Adrenal gland (tissue), 19 donors: ENCODE measurements at places on chromosomes 3 and 15. TPM values are rescaled to one million over a fixed set of nuclear protein-coding genes. Genes with fewer than 3 reads are reported as not detected.
A peak's percentile ranks its signal among the peaks of the same experiment; 100 is the strongest.

GRCh38 chr3:51982352-51982837 is 940 bp upstream of the ACY1 start:
- DNase-seq, result peak; percentile 42
- H3K27me3 ChIP-seq, result no peaks in the 10 kb centered on the region
- H3K4me1 ChIP-seq, result peaks cover 23% of the 10 kb centered on the region
- peak overlapping the region; percentile 96 for H3K27ac ChIP-seq

DNA sequence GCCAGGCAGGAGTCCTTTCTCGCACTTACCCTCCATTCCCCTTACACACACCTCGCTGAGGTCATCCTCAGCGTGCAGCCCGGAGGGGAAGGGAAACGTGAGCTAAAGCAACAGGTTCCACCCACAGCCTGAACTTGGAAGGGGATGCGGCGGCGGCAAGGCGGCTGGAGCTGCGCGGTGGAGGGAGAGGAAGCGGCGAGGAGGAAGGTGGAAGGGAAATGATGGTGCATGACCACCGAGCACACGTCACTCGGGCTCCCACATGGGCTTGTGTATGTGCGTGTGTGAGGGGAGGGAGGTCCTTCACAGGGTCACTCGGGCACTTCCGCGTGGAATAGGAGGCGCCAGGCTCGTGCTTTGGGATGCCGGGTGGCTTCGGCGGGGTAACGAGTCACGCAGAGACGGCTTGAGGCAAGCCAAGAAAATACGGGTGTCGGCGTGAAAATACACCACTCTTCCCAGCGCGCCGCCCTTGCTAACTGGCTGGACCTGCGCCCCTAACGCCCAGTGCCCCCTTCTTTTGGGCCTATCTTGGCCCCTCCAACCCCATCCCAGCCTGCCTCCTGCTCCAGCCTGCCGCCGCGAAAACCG is 225.5 kb upstream of the IL12A start:
- H3K36me3 ChIP-seq, result no peaks in the 10 kb centered on the region
- peaks cover 13% of the 10 kb centered on the region for H3K4me1 ChIP-seq
- H3K27ac ChIP-seq, result peak overlapping the region; percentile 36
- H3K27me3 ChIP-seq, result no peaks in the 10 kb centered on the region
- no peak overlapping the region for H3K4me3 ChIP-seq
- peak; percentile 31 for DNase-seq

GRCh38 chr15:33569036-33569435 is 258.3 kb downstream of the RYR3 start:
- no peak overlapping the region for H3K4me3 ChIP-seq
- no peaks in the 10 kb centered on the region for H3K36me3 ChIP-seq
- H3K4me1 ChIP-seq, result no peaks in the 10 kb centered on the region
- H3K27ac ChIP-seq, result no peak overlapping the region
- no peaks in the 10 kb centered on the region for H3K27me3 ChIP-seq

Gene OSBPL10
- 14.9 TPM for total RNA-seq

Gene SMCO1
- total RNA-seq, result not detected

Gene SPINK8
- total RNA-seq, result not detected

Gene CEMIP
- total RNA-seq, result 0.66 TPM

Gene MYD88
- 3.8 TPM for total RNA-seq

GRCh38 chr3:197149-197827 is 725 bp downstream of the CHL1 start:
- DNase-seq, result no peak
- H3K27ac ChIP-seq, result no peak overlapping the region
- H3K36me3 ChIP-seq, result no peaks in the 10 kb centered on the region
- H3K4me3 ChIP-seq, result peak overlapping the region; percentile 50
- H3K4me1 ChIP-seq, result peaks cover 8% of the 10 kb centered on the region
- H3K27me3 ChIP-seq, result peaks cover 18% of the 10 kb centered on the region

GRCh38 chr3:119571230-119571629 is 8.1 kb upstream of the ADPRH start:
- no peaks in the 10 kb centered on the region for H3K4me1 ChIP-seq
- H3K27ac ChIP-seq, result peak overlapping the region; percentile 74
- DNase-seq, result no peak
- no peak overlapping the region for H3K4me3 ChIP-seq

- H3K4me1 ChIP-seq, result no peaks in the 10 kb centered on the region
- no peak overlapping the region for H3K4me3 ChIP-seq
- no peak for DNase-seq
- H3K36me3 ChIP-seq, result no peaks in the 10 kb centered on the region
Observed at GRCh38 chr3:122268257-122269024, 56.6 kb upstream of the CSTA start.

DNA sequence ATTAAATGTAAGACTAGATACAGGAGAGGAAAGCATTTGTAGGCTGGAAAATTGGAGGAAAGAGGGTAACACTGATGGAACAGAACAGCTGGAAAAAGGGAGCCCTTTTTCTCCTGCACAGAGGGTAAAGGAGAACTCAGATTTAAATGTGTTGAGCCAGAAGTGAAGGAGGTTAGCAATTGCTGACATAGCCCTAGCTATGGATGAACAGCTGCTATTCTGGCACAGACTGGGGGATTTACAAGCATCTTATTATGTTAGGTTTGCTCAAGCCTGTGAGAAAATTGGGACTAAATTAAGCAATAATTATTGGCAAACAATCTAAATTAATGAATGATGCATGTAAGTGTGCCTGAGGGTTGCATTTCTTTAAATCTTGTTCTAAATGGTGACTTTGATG is 40.6 kb upstream of the PRR20G start:
- H3K27ac ChIP-seq, result no peak overlapping the region
- no peak for DNase-seq
- no peaks in the 10 kb centered on the region for H3K4me1 ChIP-seq
- peaks cover 2% of the 10 kb centered on the region for H3K27me3 ChIP-seq

DNA sequence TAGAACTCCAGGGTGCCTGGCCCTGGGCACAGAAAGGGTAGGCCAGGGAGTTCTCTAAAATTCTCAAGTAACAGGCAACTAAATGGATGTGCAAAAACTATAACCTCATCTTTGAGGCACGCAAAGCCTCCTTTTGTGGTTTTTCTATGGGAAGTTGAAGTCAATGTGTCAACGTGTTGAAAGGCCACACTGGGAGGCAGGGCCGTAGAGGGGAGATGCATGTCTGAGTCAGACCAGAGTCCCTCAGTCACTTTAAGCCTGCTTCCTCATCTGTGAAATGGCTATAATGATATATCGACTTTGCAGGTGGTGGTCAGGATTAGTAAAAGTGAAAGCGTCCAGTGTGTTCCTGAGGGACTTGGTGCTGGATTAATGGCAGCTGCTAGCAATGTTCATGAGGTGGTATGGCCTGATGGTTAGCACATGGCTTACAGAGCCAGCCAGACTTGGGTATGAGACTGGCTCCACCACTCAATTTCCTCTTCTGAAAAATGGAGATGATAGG is 17.0 kb downstream of the TGM5 start:
- no peaks in the 10 kb centered on the region for H3K27me3 ChIP-seq
- H3K36me3 ChIP-seq, result no peaks in the 10 kb centered on the region
- H3K4me1 ChIP-seq, result no peaks in the 10 kb centered on the region
- no peak for DNase-seq
- H3K4me3 ChIP-seq, result no peak overlapping the region

- no peak overlapping the region for H3K4me3 ChIP-seq
- H3K4me1 ChIP-seq, result no peaks in the 10 kb centered on the region
- H3K27me3 ChIP-seq, result no peaks in the 10 kb centered on the region
- no peak overlapping the region for H3K27ac ChIP-seq
Observed at GRCh38 chr3:21795152-21795837, 44.3 kb upstream of the ZNF385D start.

DNA sequence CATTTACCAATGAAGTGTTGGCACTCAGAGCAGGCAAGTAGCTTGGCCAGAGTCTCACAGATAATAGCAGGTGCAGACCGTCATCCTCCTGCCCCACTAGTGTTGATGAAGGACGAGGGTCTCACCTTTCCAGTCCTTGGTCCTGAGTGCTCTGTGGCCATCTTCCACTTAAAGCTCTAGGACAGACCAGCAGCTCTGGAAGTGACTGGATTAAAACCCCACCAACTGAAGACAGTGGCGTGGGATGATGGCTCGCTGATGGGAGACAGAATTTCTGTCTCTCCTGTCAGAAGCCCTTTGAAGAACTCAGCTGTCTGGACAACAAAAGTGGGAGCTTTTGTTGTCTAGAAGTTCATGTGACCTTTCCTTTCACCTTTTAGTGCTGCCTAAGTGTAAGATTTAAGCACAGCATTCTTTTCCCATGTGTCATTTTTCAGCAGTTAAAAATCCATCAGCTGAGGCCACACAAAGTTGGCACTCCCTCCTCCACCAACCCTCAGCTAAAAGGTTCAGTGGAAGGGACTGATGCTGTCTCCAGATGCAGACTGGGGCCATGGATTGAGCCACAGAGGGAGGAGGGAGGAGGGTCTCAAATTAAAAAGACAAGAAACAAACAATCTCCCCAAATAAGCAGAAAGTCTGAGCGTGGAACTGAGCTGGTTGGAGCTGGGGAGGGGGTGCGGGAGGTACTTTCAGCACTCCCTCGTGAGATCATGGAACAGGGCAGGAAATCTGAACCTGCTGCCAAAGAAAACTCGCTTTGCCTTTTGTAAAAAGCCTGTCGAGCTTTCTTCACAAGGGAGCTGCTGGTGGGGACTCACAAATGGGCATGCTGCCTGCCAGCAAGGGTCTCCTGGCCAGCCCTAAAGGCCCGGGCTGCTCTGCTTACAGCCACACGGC is 148.5 kb upstream of the CTDSPL start:
- no peaks in the 10 kb centered on the region for H3K27me3 ChIP-seq
- no peaks in the 10 kb centered on the region for H3K36me3 ChIP-seq
- no peak for DNase-seq
- H3K4me1 ChIP-seq, result peaks cover 5% of the 10 kb centered on the region

Gene FGF12
- 79.0 TPM for total RNA-seq

Gene TTLL13
- total RNA-seq, result not detected

DNA sequence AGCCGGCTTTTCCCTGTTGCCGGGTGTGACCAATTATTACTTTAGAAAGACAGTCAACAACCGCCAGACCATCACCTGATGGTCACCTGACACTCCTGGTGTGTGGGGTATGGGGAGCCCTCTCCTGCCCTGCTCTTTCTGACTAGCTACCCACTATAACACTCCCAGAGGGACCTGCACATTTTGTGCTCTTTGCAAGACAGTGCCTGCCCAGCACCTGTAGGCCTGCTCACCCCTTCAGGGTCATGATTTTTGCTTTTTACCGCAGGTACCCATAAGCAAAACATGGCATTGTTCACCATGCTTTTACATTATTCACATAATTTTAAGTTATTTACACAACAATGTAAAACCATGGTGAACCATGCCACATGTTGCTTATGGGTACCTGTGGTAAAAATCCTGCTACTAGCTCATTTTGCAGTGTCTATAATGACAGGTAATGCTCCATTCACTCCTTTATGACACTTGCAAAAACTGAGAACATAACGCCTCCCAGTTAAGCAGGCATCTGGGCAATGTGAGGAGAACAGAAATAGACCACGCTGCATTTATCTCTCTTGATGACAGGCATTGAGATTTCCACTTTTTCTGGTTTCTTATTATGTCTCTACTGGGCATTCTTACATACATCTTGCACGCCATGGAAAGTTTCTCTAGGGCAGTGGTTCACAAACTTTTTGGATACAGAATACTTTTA is 9.9 kb downstream of the CCRL2 start:
- H3K36me3 ChIP-seq, result no peaks in the 10 kb centered on the region
- no peaks in the 10 kb centered on the region for H3K27me3 ChIP-seq
- no peak for DNase-seq
- H3K27ac ChIP-seq, result no peak overlapping the region

DNA sequence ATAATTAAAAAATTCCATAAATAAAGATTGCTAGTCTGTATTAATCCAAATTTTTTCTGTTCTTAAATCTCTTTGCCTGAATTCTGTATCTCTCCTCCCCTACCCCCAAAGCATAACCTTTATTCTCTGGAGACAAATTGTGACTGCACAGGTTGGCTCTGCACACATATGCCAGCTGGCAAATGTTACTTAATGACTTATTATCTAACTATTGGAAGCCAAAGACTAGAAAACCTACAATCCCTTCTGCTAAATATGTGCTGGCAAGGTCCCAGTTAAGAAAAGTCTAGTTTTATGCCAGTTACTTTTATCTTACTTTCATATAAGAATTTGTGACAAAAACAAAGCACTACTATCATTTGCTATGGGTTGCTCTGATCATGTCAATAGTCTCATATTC is 569.3 kb downstream of the MECOM start:
- no peak overlapping the region for H3K4me3 ChIP-seq
- no peak for DNase-seq
- H3K27ac ChIP-seq, result no peak overlapping the region
- no peaks in the 10 kb centered on the region for H3K36me3 ChIP-seq

- DNase-seq, result no peak
- peaks cover 2% of the 10 kb centered on the region for H3K4me1 ChIP-seq
- no peak overlapping the region for H3K27ac ChIP-seq
- H3K4me3 ChIP-seq, result no peak overlapping the region
- H3K27me3 ChIP-seq, result no peaks in the 10 kb centered on the region
Observed at GRCh38 chr3:44643024-44643423, 5.5 kb upstream of the ZNF35 start.

Gene STAB1
- total RNA-seq, result 650 TPM

Gene ALDH1A2
- total RNA-seq, result 277 TPM

DNA sequence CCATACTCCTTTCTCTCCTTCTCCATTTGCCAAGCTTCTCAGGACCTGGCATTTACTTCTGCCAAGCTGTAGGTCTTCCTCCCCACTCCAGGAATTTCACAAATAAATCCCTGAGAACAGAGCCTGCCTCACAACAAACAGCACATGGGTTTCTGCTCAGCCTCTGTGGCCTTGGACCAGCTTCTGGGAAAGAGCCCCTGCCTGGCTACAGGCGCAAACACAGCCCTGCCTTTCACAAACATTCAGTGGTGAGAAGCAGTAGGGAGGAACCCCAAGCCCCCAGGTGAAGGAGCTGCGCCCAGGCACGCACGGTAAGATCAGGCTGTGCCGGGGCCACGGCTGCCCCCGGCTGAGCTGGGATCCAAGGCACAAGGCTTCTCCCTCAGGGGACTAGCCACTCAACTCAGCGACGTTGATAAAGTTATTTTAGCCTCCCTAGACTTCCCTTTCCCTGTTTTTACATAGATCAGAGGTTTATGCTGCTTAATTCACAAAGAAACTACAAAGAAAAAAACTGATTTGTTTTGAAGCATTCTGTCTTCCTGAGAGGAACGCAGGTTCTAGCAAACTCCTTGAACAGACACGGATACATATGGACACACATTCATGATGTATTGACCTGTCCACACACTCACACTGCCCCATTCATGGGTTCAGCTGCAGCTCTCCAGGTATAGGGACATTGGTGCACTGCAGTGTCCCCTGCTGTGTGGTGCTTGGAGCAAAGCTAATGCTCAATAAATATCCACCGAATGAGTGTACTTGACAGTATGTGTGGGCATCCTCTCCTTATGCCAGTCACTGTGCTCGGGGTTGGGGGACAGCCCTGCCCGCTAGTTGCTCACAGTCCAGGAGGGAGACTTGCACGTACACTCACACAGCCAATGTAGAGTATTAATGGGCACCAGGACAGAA is 25.4 kb downstream of the HES1 start:
- H3K36me3 ChIP-seq, result no peaks in the 10 kb centered on the region
- no peaks in the 10 kb centered on the region for H3K27me3 ChIP-seq
- no peaks in the 10 kb centered on the region for H3K4me1 ChIP-seq
- DNase-seq, result peak; percentile 62
- no peak overlapping the region for H3K4me3 ChIP-seq

- no peak for DNase-seq
- no peak overlapping the region for H3K27ac ChIP-seq
- no peaks in the 10 kb centered on the region for H3K27me3 ChIP-seq
- H3K36me3 ChIP-seq, result no peaks in the 10 kb centered on the region
Observed at GRCh38 chr3:115090712-115091111, 56.4 kb downstream of the ZBTB20 start.

Gene LRRC15
- total RNA-seq, result not detected

- H3K27me3 ChIP-seq, result no peaks in the 10 kb centered on the region
- DNase-seq, result no peak
- H3K4me1 ChIP-seq, result no peaks in the 10 kb centered on the region
- H3K36me3 ChIP-seq, result no peaks in the 10 kb centered on the region
Observed at GRCh38 chr15:31062911-31063310, 38.6 kb downstream of the TRPM1 start.

Gene NAA50
- total RNA-seq, result 132 TPM

Gene HIGD2B
- not detected for total RNA-seq

Gene CFAP161
- not detected for total RNA-seq
